Breast epithelium (tissue), 4 donors: ENCODE measurements at places on chromosomes 3 and 15.

- DNase-seq, result no peak
These were observed 324.0 kb downstream of the UACA start for GRCh38 chr15:70439304-70439877.

DNA sequence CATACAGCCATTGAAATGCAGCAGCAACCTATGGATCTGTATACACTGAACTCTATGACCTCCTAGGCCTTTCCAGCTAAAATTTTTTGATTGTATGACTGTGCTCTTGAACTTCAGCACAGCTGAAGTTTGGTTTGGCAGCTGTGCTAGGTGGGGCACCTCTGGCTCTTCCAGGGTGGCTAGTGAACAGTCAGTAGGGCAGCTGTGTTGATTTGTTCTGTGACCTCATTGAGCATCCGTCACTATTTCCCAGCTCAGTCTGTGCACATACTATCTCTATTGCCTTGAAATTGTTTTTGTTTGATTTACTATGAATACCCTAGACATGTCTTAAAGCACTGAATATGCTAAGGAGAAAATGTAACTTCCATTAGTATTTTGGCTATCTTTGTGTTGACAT, 363.2 kb upstream of the NAALADL2 start:
- DNase-seq, result no peak

DNA sequence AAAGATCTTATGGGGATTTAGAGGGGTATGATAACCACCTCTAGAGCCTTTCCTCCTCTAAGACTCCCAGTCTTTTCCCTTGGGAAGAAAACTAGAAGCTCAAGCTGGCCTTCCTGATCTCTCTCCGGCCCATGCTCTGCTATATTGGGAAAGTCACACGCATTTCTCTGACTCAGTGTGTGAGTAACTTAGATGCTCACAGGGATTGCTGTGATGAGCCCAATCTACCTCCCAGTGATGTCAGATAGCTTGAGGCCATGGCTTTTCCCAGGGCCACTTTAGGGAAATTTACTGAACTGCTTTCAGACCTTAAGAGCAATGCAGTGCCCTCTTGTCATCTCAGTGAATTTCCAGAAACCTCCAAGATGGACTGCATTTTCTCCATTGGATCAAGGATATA, 8.6 kb upstream of the ST8SIA2 start:
- no peak for DNase-seq

DNA sequence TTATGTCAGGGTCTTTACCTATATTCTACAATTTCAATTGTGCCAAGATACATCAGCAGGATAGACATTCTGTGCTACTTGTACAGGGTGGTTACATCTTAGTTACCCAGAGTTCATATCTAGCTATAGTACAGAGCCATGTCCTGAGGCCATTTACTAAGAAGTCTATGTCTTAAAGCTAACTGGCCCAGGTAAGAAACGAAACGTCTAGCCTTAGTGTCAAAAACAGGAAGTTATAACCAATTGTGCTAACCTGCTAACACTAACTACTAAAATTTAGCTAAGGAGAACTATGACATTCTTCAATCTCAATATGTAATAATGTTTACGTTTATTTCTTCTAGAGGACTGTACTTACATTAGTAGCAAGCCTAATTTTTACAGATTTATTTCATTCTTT, 717.2 kb upstream of the UBE2E2 start:
- no peak for DNase-seq

GRCh38 chr15:32657198-32657883, 15.8 kb downstream of the SCG5 start:
- DNase-seq, result no peak

- DNase-seq, result no peak
These were observed 31.6 kb downstream of the SHOX2 start for GRCh38 chr3:158074591-158074990.

GRCh38 chr15:71752128-71752527, 58.2 kb upstream of the NR2E3 start:
- DNase-seq, result no peak

DNA sequence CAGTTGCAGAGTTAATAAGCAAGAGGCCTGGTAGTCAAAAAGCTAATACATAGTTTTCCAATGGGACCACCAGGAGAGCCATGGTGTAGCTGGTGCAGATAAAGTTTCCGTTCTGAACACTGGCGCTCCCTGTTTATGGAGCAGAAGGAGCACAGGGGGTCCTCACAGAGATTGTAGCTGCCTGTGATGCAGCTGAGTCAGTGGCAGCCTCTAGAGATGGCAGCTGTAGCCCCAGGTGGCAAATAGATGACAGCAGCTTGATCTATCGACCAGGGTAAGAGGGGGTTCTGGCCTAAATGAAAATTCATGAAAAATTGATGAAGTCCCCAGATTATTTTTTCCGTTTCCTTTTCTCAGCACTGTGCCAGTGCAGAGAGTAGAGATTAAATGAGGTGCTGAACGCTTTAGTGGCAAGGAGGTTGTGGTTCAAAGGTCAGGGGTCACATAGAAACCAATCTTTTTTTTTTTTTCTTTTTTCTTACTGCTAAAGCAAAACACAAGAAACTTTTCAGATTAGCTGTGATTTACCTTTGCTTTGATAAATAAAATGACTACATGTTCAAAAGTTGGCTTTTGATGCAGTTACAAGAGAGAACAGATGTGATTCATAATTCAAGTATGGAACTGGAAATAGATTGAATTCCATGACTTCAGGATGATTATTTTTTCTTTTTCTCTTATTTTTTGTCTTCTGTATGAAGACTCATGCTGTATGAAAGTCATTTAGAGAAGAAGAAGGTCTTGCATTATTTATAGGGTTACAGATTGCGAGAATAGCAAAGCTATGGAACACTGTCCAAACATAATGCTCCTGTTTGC, 63.3 kb downstream of the ROBO2 start:
- DNase-seq, result no peak

DNA sequence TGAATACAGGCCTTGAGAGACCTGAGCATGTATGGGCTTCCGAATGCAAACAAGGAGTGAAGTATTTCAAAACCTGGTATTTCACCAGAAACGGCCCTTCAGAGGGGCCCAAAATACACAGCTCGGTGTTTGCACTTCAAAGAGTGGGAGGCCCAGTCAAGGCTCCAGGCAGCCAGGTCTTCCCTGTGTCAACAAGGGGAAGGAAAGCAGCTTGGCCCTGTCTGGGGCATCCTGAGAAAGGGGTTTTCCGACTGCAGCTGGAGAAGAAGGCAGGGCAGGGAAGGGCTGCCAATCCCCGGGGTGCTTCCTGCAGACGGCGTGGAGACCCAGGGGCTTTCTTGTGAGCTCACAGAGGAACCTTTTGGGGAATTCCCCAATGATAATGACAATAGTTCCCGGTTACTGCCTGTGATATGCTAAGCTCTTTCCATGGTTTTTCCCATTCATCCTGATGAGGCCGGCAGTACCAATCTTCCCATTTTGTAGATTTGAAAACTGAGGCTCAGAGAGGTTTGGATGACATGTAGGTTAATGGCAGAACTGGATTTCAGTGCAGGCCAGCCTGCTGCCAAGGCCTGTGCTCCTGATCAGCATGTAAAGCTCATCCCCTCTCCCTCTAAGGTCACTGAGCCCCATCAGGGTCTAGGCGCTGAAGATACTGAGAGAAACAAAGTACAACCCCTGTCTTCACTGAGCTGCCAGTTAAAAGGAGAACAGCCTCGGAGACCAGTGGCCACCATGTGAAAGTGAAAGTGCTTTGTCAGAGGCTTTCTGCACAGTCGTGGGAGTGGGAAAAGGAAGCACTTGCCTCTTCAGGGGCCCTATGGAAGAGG, 43.0 kb upstream of the TLE3 start:
- no peak for DNase-seq

DNA sequence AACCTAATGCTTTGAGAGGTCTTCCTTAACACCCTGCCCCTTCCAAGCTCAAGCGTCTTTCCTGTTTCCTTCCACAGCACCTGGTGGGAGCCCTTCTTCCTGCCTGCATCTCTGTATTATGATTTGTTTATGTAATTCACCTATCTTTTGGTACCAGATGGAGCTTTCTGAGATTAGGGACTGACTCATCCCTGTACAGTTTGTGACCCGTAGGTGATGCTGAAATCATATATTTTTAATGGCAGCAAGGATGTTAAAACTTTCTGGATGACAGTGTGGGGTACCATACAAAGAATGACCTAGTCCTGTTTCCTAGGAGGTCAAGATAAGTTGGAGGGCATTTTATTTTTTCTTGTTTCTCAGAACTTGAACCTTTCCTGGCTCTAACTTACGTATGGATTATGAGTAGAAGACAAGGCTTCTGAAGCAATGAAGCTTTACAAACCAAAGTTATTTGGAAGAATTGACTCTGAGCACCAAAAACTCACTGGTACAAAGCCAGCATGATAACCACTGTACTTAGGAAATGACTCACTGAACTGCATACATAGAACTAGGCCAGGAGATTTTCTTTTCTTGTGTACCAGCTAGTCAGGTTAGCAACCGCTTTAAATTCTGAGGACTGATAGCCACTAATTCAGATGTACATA, 46.6 kb downstream of the HHLA2 start:
- no peak for DNase-seq

GRCh38 chr3:129635656-129636055, 29.2 kb upstream of the PLXND1 start:
- DNase-seq, result no peak

DNA sequence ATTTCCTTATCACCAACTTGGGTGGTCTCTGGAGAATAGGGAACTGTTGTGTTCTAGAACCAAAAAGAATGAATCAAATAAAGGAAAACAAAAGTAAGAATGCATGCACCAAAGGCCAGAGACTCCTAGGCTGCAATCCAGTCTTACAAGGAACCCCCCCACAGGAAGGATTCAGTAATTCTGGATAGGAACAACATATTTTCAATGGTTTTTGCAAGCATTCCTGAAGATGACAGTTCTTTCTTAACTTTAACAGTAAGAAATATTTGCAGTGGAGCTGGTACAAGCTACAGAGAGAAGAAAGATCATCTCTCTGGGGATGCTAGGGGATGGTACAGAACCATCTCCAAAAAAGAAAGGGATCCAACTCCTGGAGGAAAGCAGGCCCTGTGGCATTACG, 116.2 kb upstream of the CHRM5 start:
- no peak for DNase-seq

DNA sequence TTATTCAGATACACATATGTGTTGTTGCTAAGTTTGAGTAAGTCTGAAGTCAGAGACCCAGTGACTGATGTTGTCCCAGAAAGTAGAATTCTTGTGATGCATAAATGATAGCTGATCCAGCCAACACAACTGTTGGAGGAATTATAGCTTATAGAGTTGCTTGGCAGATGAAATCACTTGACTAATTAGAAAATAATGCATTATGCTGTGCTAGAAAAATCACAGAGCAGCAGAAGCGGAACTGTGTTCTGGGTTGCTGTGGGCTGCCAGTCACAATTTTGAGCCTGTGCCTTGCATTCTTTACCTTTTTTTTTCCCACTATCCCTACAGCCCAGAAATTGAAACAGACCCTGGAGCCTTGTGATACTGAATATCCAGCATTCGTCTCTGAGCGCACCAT, 90.0 kb upstream of the LRTM1 start:
- DNase-seq, result no peak

GRCh38 chr3:26422415-26422814, 200.2 kb upstream of the LRRC3B start:
- no peak for DNase-seq

DNA sequence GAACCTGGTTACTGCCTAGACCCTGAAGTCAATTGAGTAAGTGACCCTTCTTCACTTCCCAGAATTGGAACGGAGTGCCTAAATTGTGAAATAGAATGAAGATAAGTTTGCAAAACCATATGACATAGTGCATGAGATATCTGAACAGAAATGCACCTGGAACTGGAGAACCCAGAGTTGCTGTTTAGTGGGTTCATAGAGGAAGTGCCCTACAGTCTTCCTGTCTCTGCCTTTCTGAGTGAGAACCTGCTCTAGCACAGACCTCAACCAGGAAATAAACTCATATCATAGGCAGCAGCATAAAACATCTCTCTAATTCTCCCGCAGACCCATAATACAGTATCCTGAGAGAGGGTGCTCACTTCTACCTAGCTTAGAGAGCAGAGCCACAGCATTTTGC, 82.9 kb downstream of the EOMES start:
- no peak for DNase-seq

DNA sequence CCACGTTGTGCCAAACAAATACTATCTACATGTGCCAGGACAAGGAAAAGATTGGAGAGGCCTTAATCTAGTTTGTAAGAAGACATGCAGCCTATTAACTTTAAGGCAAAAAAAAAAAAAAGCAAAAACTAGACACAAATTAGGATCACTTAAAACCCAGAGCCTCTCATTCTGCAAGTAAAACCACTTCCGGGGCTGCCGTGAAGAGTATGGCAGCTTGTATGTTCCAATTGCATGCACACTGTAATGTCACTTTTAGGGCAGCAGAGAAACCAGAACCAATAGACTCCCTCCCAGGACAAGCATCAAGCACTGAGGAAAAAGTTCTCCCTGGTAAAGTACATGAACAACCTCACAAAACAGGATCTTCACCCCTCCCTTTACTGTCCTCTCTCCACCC, 70.6 kb downstream of the RSL24D1 start:
- no peak for DNase-seq

GRCh38 chr15:66145726-66146182, 107.8 kb downstream of the MEGF11 start:
- no peak for DNase-seq

DNA sequence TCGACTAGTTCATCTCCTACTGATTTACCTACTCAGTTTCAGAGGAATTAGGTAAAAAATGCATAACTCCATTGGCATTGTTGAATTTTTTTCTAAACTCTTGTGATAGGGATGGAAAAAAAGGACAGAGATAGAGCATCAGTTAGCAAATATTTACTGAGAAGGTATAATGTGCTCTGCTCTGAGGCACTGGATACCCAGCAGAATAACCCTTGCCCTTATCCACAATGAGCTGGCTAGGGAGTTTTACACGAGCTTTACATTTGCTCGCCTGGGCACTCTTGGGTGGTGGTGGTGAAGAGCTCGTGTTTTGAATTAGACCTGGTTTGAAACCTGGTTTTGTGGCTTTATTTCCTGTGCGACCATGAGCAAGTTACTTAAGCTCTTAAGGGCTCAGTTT, 149.6 kb downstream of the RORA start:
- no peak for DNase-seq

- DNase-seq, result no peak
These were observed 19.4 kb upstream of the CA12 start for GRCh38 chr15:63401078-63401477.

DNA sequence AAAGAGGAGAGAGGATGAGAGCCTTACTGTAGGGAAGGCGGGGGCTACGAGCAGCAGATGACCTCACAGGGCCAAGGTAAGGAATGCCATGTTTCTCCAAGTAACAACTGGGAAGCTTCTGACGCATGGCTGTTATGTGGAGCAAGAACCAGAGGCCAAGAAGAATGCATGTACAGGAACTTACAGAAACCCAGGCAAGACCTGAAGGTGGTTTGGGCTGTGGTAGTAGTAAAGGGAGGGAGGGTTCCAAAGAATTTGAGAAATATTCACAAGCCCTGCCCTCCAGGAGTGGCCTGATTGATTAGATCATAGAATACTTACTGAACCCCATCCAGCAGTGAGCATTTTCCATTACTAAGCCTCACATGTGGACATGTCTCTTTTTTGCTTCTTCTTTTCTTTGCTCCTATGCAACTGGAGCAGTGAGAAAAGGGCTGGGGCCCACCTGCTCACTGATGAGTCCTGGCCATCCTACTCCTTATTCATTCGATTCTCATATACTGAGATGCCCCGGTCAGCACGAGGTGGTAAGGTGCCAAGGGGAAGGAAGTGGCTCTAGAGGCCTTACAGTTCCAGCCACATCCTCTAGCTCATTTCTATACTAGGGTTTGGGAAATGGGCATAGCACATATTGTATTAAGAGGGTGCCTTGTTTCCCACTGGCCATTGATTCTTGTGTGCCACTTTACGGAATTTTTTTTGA, 8.3 kb upstream of the SLC12A8 start:
- no peak for DNase-seq
